ENCODE measurements at places on chromosomes 2 and 18.

DNA sequence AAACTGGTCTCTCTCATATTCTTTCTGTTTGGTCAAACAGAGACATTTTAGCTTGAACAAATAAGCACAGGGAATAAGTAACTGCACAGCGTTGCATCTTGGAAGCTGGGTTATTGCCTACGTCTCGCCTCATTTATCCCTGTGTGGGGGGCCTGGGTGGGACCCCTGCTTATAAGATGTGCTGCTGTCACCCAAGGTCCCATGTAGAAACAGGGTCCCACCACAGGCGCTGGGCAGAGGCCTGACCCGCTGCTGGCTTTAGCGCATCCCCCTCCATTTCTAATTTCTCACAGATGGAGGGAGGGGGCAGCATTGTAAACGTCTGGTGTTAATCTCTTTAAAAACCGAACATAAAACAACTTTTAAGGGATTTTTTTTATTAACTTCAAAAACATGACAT is 207.8 kb downstream of the HDAC4 start:
- no peak for DNase-seq

DNA sequence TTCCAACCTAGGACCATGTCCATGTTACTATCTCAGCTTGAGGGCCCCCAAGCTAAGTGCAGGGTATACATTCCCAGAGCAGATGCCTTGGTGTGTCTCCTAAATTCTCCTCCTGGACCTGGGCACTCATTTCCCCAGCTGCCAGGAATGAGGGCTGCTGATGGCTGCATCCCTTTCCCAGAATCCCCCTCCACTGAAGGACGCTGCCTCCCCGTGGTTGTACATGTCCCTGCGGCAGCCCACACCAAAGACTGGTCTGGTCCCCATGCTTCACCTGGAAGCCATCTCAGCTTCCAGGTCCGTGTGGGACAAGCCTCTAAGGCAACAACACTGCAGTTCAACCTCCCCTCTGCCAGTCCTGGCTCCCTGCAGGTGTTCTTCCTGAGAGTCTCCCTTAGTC is 14.6 kb downstream of the TMEM163 start:
- DNase-seq: no peak

DNA sequence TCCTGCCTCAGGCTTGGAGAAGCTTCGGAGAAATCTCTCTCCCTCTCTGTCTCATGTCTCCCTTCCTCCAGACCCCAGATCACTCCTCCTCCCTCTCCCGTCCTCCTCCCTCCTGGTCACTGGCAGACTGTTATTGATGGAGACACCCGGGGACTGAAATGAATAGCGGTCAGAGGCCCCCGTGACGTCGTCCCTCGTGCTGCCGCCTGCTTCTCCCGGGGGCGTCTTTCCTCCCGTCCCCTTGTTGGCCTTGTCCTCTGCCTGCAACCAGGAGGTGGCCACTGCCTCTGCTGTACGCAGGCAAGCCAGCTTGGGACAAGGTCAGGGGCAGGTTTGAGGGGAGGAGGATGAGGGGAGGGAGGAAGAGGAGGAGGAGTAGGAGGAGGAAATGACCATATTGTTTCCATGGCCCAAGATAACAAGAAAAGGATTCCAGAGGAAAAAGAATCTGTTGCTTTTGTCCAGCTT is 78.2 kb downstream of the CELF4 start:
- DNase-seq: no peak

GRCh38 chr2:130183512-130184373 is 1.7 kb downstream of the MZT2B start:
- no peak for DNase-seq

DNA sequence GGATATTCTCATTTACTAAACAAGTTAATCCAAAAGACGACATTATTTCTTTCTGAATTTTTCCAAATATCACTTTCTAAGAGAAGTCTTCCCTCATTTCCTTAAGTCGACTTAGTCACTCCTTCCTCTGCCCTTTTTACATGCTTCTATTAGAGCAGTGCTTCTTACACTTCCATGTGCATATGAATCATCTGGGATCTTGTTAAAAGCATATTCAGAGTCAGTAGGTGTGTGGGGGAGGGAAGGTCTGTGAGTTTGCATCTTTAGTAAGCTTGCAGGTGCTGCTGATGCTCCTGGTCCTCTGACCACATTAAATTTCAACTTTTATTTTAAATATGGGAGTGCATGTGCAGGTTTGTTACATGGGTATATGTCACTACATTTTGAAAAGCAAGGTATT is 582.6 kb downstream of the NRXN1 start:
- DNase-seq: no peak

DNA sequence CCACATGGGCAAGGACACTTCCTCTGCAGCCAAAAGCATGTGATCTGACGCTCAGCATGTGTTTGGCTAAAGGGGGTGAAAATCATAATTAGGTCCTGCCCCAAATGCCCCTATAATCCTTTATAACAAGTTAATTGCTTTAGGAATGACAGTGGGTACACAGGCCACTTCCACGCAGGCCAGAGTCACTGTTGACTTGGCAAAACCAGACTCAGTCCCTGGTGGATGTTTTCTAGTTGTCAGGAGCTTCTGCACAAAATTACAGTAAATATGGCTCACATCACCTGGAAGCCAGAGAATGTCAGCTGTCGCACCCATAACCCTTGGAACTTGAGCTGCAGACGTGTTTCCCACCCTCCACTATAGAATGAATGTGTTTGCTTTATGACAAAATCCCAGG is 13.3 kb upstream of the PXDN start:
- DNase-seq: no peak

DNA sequence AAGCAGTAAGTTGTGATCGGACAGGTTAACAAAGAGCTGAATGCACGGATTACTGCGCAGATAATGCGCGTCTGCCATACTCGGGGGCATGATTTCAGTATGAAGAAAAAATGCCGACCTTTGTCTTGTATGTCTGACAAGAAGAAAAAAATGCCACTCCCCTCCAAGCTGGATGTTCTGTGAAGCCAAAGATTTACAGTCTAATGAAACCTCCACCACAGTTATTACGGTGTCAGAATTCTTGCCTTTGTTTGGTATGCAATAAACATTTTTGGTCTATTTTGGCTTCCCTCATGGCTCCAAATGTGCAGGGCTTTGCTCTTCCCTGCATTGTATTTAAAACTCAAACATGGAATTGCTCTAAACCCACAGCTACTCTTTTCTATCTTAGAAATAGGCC is 72.2 kb upstream of the THUMPD2 start:
- no peak for DNase-seq

DNA sequence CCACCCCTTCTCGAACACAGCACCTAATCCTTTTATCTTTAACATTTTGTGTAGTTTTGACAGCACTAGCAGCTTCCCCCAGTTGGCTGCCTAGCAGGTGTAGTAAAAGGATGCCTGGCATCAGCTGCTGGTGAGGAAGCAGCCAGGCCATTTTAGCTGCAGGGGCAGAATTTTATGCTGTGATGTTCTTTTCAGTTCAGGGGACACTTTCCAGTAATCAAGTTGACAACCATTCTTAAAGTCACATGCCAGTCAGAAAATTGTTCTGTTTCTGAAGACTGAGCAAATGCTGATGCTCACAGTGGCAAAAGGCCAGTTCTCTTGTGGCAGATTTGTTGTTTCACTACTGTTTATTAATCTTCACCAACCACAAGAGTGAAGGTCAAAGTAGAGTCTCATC is 570.8 kb downstream of the CCDC85A start:
- no peak for DNase-seq

DNA sequence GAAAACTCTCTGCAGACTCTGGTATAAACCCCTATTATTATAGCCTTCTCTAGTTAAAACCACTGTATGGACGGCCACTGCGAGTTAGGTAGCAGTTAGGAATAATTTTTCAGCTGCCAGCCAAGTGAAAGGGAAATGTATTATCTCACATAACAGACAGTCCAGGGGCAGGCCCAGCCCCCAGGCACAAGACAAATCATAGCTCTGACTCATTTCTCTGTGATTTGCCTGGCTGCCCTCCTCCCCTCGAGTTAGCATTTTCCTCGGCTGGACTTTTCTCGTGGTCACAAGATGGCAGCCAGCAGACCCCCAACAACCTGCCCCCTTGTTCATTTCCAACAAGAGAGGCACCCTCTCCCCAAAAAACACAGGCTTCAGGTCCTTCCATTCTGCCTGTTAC is 10.5 kb downstream of the VIT start:
- peak; percentile 15 for DNase-seq

- DNase-seq: no peak
Measured at GRCh38 chr2:240305369-240305962, 130.0 kb upstream of the GPC1 start.

DNA sequence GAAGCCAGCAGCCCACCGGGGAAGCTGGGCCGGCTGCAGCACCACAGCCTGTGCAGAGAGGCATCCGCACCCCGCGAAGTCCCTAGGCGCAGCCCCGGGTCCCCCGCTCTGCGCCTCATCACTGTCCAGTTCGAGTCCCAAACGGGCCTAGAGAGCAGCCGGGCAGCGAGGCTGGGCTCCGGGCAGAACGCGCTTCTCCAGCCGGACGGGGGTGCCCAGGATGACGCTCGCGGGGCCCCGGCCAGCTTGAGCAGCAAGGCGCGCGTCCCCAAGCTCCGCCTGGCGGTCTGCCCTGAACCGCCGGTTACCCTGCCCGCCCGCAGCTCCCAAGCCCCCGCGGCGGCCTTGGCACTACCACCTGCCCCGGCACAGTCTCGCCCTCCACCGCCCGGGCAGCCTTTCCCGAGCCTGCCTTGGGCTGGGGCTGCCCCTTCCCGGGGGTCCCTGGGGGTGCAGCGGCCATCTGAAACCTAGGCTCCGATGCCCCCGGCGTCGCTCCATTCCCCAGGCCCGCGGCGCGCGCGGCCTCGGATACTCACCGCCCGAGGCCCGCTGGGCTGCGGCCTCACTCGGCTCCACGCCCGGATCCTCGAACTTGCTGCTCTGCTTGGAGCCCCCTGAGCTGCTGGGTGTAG is 591 bp downstream of the SLC16A14 start:
- peak; percentile 29 for DNase-seq

- DNase-seq: no peak
Measured at GRCh38 chr18:3827236-3827845, 377.4 kb downstream of the TGIF1 start.

GRCh38 chr18:22031611-22032010 is 137.8 kb upstream of the GATA6 start:
- DNase-seq: no peak

DNA sequence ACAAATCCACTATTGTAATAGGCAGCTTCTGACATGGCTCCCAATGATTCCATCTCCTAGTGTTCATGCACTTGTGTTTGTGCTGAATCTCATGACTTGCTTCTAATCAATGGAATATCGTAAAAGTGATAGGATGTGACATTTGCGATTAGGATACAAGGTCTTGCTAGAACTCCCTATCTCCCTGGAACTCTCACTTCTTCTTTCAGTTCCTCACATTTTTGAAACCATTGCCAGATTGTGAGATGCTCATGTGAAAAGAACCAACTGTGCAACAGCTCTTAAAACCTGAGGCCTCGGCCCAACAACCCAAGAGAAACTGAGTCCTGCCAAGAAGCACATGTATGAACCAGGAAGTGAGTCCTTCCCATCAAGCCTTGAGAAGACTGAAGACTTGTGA is 226.9 kb upstream of the DTNA start:
- DNase-seq: no peak

GRCh38 chr18:495017-495416 is 5.5 kb downstream of the COLEC12 start:
- DNase-seq: no peak

DNA sequence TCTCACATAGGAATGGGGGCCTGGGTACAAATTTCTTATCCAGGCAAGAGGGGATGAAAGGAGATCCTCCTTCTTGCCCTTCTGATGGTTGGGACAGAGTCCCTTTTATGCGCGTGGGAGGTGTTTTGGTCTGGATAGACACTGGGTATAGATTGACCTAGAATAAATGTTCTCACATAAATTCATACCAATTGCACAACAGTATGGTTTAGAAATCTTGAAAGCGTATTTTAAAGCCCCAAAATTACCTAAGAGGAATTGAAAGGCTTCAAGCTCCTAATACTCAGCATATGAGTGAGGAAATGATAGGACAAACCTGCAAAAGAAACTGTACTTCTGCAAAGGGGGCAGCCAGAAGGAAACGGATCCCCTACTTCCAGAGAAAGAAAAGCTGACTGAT is 2.6 kb upstream of the BCL2 start:
- no peak for DNase-seq

DNA sequence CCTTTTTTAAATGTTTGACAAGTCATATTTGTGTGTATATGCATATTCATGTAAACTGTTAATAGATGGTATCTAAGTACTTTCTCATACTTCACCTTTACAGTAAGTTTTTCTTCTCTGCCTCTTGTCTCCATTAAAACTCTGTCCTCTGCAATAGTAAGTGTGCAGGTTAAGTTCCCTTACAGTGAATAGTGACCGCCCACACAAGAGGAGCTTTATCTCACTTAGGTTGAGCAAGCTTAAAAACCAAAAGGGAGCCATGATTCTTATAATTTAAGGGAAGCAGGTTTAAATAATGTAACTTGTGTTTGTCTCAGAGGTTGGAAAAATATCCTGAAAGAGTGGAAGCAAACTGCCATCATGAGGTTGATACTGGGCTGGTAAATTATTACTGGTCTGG is 61.3 kb downstream of the MRPS9 start:
- DNase-seq: no peak

DNA sequence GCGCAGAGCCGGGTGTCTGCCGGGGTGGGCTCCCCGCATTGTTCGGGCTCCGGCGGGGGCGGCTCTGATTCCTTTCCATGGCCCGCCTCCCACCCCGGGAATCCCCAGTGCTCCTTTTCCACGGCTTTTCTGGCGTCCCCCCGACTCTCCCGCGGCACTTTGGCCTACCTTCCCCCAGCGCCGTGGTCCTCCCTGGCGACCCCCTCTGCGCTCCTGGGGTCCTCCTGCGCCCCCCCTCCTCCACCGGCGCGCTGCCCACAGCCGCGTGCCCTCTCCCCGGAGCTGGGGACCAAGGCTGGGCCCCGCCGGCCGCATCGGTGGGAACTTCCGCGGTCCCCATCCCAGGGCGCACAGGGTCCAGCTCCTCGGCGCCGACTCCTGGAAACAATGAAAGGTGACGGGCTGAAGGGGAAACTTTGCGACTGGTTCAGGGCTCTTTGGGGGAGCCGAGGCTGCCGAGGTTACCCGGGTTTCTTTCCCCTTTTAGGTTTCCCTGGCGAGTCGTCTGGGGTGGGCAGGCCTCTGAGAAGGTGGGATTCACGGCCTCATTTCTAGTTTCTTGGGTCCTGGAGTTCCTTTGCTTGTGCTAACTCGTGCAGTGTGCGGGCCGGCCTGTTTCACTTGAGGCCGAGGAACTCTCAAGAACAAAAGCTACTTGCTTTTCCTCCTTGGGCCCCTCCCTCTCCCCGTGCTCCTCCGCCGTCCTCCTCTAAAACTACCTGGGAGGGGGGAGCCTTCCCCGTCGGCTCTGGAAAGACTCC is 2.2 kb downstream of the TGIF1 start:
- no peak for DNase-seq

GRCh38 chr2:148531669-148532428 is 112.7 kb upstream of the EPC2 start:
- no peak for DNase-seq

DNA sequence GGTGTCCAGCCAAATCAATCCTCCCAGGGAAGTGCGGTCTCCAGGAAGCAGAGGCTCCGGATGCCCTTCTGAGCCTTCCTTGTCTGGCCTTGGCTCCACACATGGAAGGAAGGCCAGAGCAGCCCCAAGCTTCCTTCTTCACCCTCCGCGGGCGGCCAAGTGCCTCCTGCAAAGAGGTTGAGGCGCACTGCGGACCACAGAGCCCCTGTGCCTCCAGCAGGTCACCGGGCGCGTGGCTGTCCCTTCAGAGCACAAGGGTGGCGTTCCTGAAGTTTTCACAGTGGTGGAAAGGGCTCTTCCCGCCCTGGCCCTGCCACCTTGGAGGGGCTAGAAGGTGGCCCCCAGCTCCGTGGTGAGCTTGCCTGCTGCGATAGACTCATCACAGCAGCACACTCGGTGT is 175.9 kb upstream of the RAB12 start:
- DNase-seq: no peak

All from H54 (cell line).